ENCODE measurements at places on chromosomes 13 and 19. TPM values are rescaled to one million over a fixed set of nuclear protein-coding genes. Genes with fewer than 3 reads are reported as not detected.

The TRIP10 gene
- total RNA-seq = 63.2 TPM

The PDE4C gene
- 0.29 TPM for total RNA-seq

The SYCN gene
- total RNA-seq = 0.36 TPM

The ZNF418 gene
- total RNA-seq = 0.29 TPM

The CHAF1A gene
- total RNA-seq = 86.9 TPM

The CD79A gene
- 0.38 TPM for total RNA-seq

The ZNF256 gene
- 0.42 TPM for total RNA-seq

The FFAR3 gene
- not detected for total RNA-seq

The PRTN3 gene
- total RNA-seq = 0.86 TPM

The ZFP14 gene
- total RNA-seq = 1.2 TPM

The ZNF91 gene
- total RNA-seq = 4.3 TPM

The ZNF563 gene
- total RNA-seq = 0.69 TPM

The ZNF570 gene
- 0.54 TPM for total RNA-seq

The URAD gene
- total RNA-seq = not detected

The BCL3 gene
- total RNA-seq = 2.4 TPM

The ACER1 gene
- not detected for total RNA-seq

The APC2 gene
- total RNA-seq = 0.40 TPM

The ZNF580 gene
- 38.0 TPM for total RNA-seq

The PNMA8A gene
- 14.9 TPM for total RNA-seq

The ZNF229 gene
- 2.4 TPM for total RNA-seq

The F2RL3 gene
- total RNA-seq = 27.6 TPM

The C1QTNF9 gene
- total RNA-seq = not detected

The ALKBH6 gene
- total RNA-seq = 34.5 TPM

The LILRB2 gene
- not detected for total RNA-seq

The CLC gene
- total RNA-seq = 0.83 TPM

The SULT2A1 gene
- 0.18 TPM for total RNA-seq

The SCGB2B2 gene
- total RNA-seq = not detected

The ATP4B gene
- not detected for total RNA-seq

The FPR1 gene
- 0.18 TPM for total RNA-seq

The INSR gene
- 0.94 TPM for total RNA-seq

The TMEM145 gene
- 2.8 TPM for total RNA-seq

The KRTDAP gene
- not detected for total RNA-seq

The MYBPC2 gene
- total RNA-seq = 0.04 TPM

The FUT1 gene
- total RNA-seq = 19.6 TPM

The CYP2A13 gene
- not detected for total RNA-seq

The SIN3B gene
- total RNA-seq = 34.6 TPM

The RNF225 gene
- 0.33 TPM for total RNA-seq

The FXYD7 gene
- total RNA-seq = 0.80 TPM

The SPPL2B gene
- 63.6 TPM for total RNA-seq

The SIAH3 gene
- total RNA-seq = not detected

The WTIP gene
- 0.53 TPM for total RNA-seq

The ZNF846 gene
- total RNA-seq = 7.8 TPM

The KLK3 gene
- not detected for total RNA-seq

The CACNG8 gene
- total RNA-seq = not detected

The MCF2L gene
- 0.18 TPM for total RNA-seq

The PDX1 gene
- total RNA-seq = not detected

The CPB2 gene
- 0.13 TPM for total RNA-seq

The ZNF486 gene
- 0.84 TPM for total RNA-seq
